Ovary (tissue), 10 donors: ENCODE measurements at places on chromosomes 7 and 10. TPM values are rescaled to one million over a fixed set of nuclear protein-coding genes. Genes with fewer than 3 reads are reported as not detected.

Gene GIMAP2
- polyA plus RNA-seq: 19.4 TPM

Gene SHLD2
- polyA plus RNA-seq: 13.5 TPM

Gene SYNPO2L
- polyA plus RNA-seq: 0.07 TPM

Gene EIF5AL1
- polyA plus RNA-seq: 0.15 TPM

Gene ASB15
- polyA plus RNA-seq: not detected

Gene CCDC201
- polyA plus RNA-seq: not detected

Gene TYW1B
- 2.5 TPM for polyA plus RNA-seq

Gene NODAL
- 0.04 TPM for polyA plus RNA-seq

Gene TMEM273
- polyA plus RNA-seq: 17.4 TPM

Gene NEURL1
- polyA plus RNA-seq: 0.28 TPM

Gene NXPH1
- polyA plus RNA-seq: 0.05 TPM

Gene ADD3
- polyA plus RNA-seq: 81.0 TPM
